ENCODE measurements at places on chromosomes 13 and 19. TPM values are rescaled to one million over a fixed set of nuclear protein-coding genes. Genes with fewer than 3 reads are reported as not detected.

DNA sequence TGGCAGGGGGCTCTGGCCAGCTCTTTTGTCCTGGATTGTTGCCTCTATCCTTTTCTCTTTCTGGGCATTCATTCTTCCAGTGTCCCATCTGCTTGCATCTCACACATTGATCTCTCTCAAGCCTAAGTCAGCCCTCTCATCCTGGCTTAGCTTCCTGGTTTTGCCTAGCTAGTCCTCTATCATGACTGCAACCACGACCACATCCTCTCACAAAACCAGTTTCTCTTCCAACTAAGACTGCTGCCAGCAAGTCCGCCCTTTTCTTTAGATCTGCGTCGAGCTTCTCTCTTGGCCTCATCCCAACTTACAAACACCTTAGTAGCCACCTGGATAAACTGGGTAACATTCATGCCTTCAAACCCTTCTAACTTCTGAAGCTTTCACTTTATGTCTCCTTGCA, 212.2 kb upstream of the HTR2A start:
- no peak for DNase-seq

- DNase-seq, result no peak
Measured at GRCh38 chr19:4399812-4400134, 574 bp downstream of the SH3GL1 start.

- no peak for DNase-seq
Measured at GRCh38 chr13:21124852-21125251, 51.5 kb downstream of the SKA3 start.

GRCh38 chr19:38892841-38893240, 6.6 kb downstream of the SIRT2 start:
- DNase-seq, result no peak

- no peak for DNase-seq
Measured at GRCh38 chr13:112441226-112441625, 65.1 kb downstream of the SPACA7 start.

DNA sequence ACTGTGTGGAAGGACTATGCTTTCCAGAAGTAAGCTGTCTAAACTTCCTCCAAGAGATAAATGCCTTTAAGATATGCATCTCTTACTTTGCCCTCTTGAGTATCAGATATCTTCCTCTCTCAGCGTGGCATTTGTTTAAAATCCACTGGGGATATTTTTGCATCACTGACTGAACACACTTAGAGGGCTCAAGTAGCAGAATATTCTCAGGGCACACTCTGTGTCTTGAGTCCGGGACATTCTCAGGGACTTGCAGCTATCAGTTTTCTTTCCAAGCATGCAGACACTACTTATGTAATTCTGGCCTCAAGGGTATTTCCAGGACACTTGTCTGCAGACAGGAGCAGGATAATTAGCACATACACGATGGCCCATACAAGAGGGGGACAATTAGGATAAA, 84.7 kb downstream of the ERCC5 start:
- no peak for DNase-seq

GRCh38 chr13:93559718-93560117, 333.1 kb downstream of the GPC6 start:
- DNase-seq, result no peak

DNA sequence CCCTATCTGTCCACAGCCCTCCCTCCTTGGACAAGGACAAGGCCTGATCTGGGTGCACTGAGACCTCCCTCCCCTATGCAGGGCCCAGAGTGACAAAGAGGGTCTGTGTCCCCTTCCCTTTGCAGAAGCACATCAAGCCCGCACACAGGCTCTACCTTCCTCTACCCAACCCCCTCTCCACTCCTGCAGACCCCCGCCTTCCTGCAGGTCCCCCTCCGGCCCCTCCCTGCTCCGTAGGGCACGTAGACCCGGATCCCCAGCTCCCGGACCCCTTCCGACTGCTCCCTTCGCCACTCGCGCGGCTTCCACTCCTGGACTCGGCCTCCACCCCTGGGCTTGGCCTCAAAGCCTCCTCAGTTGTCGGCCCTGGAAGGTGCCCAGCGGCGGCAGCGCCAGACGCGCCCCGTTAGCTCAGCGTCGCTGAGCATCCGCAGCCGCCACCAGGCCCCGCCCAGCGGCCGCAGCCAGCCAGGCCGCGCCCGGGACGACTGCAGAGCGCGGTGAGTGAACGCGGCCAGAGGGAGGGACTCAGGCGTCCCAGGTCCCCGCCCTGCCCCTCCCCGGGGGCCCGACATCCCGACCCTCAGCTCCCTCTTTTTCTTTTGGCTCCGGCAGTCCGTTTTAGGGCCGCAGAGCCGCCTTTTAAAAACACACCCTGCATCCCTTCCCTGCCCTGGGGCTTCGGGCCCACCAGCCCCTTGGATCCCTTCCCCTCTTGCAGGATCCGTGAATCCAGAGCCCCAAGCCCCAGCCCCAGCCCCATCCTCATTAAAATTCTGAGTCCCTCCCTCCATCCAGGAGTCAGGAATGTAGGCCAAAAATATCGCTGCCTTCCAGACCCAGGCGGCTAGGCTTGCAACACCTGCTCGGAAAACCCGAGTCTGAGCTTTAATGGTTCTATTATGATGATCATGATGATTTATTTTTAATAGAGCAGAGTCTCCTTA, 1.5 kb upstream of the MYADM start:
- no peak for DNase-seq

DNA sequence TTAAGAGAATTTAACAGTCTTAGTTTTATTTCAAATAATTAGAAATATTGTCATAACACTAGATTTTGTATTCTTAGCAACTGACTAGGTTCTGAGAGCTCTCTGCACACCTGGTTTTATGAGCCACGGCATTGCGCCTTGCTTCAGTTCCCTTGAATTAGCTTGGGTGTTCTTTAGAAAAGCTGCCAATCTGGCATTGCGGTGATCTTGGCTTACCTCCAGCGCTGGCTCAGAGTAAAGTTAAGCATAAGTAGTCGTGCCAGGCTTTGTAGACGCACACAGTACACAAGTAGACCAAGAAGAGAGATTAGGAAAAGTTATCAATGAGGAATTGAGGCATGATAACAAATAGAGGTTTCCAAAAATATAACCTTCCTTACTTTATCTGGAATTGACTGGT, 45.7 kb downstream of the TPP2 start:
- DNase-seq, result no peak

GRCh38 chr19:41323023-41323422, 13.1 kb downstream of the CCDC97 start:
- DNase-seq, result no peak

GRCh38 chr13:32910530-32910929, 105.7 kb upstream of the KL start:
- DNase-seq, result no peak

- DNase-seq, result no peak
Measured at GRCh38 chr13:94515374-94515773, 35.9 kb upstream of the DCT start.

GRCh38 chr19:33954686-33955085, 158.0 kb downstream of the KCTD15 start:
- DNase-seq, result no peak

DNA sequence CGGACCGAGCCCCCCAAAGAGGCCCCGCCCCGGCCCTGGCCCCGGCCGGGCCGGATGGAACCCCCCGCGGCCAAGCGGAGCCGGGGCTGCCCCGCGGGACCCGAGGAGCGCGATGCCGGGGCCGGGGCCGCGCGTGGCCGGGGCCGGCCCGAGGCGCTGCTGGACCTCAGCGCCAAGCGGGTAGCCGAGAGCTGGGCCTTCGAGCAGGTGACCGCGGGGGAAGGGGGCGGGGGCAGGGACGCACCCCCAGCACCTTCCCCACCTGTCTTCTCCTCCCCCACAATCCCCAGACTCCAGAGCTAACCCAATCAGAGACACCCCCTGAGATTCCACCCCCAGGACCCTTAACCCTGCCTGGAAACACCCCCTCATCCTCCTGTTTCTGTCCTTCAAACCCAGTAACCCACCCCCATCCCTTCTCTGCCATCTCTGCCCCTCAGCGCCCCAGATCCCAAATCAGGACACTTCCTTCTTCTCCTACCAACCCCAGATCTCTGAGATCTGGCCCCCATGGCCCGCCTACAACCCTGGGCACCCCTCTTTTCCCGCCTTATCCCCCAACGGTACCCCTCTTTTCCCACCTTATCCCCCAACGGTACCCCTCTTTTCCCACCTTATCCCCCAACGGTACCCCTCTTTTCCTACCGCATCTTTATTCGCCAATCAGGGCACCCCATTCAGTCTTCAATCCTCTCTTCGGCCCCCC, 505 bp downstream of the ZSWIM4 start:
- no peak for DNase-seq

GRCh38 chr19:42284066-42284501, 15.0 kb downstream of the CIC start:
- no peak for DNase-seq

DNA sequence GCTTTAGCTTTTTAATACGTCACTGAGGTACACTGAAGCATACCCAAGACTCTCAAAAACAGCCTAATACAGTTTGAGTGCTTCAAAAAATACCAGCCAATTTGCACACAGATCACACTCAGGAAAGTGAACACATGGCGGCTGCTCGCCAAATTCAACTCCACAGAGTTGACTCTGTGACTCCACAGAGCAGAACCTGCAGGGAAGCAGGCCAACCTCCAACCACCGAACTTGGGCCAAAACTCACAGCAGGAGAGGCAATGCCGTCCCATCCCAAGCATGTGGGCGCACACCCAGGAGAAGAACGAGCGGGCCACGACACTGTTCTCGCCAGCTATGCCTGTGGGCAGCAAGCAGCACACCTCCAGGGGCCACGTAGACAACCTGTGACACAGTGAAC, 21.1 kb downstream of the ELL start:
- DNase-seq, result no peak

The ZNF562 gene
- 26.7 TPM for polyA plus RNA-seq

The KLK14 gene
- polyA plus RNA-seq, result 0.51 TPM

The SYCN gene
- not detected for polyA plus RNA-seq

The FFAR3 gene
- polyA plus RNA-seq, result 0.17 TPM

The ZNF266 gene
- polyA plus RNA-seq, result 38.1 TPM

All from renal cortex interstitium (tissue), 15 donors.